ENCODE measurements at places on chromosomes 3 and 15.
A peak's percentile ranks its signal among the peaks of the same experiment; 100 is the strongest.

- DNase-seq = peak; percentile 92
Measured at GRCh38 chr15:40367686-40368611, 9.9 kb downstream of the DISP2 start.

- no peak for DNase-seq
Measured at GRCh38 chr15:63060699-63061098, 18.2 kb downstream of the TPM1 start.

DNA sequence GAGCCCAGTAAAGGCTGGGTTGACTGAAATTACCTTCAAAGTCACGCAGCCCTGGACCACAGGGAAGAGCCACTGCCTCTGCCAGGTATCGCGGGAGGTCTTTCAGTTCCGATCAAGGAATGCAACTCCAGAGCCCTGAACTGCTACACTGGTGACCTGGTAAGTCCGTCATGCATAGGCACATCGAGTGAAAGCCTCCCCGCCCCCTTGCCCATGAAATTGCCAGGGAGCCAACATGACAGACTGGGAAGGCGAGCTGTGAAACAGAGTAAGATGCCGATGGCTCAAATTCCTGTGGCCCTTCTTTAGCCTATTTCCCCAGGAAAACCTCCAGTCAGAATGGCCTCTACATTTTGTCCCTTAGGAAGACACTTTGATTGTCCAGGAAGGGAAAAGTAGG, 2.3 kb upstream of the GP5 start:
- no peak for DNase-seq

DNA sequence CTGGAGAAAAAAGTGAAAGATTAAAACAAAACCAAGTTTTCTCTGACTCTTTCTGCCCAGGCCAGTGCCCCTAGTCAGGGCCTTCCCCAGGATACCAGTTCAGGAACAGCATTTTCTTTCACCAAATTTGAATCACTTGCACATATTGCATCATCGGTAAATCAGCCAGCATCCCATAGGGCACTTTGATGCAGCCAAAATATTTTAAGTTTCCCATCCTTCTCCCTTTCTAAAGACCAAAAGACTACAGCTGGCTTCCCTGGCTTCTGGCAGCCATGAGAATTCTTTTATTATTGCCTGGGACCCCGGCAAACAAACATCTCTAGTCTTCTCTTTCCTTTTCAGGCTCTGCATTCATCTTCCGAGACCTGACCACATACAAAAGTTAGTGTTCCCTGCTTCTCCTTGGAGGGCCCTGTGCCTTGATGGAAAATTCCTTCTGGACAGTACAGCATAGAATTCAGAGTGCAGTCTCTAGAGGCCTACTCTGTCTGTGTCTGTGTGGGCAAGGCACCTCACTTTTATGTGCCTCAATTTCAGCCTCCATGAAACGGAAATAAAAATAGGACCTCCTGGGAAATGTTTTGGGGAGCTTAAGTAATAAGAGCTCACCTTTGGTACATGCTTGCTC, 348.0 kb downstream of the VPS13C start:
- DNase-seq = no peak

DNA sequence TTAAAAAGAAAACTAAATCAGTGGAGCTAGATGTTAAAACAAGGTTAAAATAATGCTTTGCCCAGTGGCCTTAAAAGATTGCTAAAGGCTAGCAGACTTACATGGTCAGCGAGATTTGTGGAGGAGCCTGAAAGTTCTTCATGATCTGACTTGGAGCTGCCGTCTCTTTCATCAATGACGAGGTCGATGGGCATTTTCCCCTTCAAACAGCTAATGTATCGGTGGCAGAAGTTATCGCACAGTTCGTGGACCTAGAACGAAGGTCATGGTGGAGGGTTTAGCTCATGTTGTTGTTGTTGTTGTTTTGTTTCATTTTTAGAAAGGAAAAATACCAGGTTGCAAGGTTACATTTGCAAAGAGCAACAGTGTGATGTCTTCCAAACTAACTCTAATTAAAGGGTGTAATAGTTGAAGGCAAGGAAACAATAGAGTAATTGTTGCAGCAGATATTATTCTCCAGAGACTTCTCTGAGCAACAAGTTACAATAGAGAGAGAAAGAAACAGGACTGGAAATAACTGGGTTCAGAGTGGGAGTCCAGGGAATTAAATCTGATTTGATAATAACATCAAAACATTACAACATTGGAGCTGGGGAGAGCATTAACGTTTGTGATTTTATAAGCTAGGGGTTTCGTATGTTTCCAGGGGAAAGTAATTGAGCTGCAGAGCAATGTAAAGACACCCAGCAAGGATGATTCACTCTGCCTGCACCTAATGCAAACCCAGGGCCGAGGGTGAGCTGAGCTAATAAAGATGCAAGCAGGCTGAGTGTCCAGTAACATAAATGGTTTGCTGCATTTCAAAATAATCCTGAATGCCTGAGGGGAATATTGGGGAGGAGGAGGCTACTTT, 6.6 kb downstream of the MEIS2 start:
- DNase-seq = no peak

DNA sequence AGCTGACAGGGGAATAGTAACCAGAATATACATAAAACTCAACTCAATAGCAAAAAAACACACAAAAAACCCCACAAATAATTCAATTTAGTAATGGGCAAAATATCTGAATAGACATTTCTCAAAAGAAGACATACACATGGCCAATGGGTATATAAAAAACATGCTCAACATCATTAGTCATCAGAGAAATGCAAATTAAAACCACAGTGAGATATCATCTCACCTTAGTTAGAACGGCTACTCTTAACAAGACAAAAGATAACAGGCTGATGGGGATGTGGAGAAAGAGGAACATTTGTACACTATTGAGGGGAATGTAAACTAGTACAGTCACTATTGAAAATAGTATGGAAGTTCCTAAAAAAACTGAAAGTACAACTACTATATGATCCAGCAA, 678.6 kb downstream of the MECOM start:
- no peak for DNase-seq

- DNase-seq = no peak
Measured at GRCh38 chr3:104149154-104149553, 1217.6 kb upstream of the ALCAM start.

- DNase-seq = peak; percentile 86
Measured at GRCh38 chr15:66946578-66947164, 118.7 kb upstream of the SMAD3 start.

- peak; percentile 83 for DNase-seq
Measured at GRCh38 chr3:171351676-171352075, 108.5 kb downstream of the TNIK start.

DNA sequence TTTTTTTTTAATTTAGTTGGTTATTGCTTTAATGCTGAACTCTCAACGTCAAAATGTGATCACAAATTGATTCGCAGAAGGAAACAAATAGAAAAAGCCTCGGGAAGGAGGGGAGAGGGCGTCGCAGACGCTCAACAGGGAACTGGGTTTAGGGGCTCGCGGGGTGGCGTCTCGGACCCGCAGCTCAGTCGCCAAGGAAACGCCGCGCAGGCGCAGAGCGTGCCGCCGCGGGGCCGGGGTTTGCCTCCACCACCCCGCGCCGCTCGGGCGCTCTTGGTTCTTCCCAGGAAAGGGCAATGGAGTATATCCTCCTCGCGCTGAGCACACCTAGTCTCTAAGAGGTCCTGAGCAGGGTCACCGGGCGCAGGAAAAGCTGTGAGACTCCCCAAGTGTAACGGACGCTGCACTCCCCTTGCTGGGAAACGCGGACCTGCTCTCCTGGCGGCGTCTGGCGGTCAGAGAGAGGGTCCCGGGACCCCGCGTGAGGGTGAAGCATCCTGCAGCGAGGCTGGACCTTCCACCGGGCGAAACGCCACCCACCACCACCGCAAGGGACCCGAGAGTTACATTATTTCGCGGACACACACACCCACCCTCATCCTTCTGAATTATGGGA, 753 bp downstream of the PLCH1 start:
- DNase-seq = peak; percentile 92
